CD4-positive, alpha-beta T cell (primary cell): ENCODE measurements at places on chromosomes 5 and 9. TPM values are rescaled to one million over a fixed set of nuclear protein-coding genes. Genes with fewer than 3 reads are reported as not detected.

The SLC1A1 gene
- 0.14 TPM for total RNA-seq

The RASEF gene
- not detected for total RNA-seq

The DIRAS2 gene
- total RNA-seq: not detected

The ATP6V0E1 gene
- total RNA-seq: 31.9 TPM

The OR1J2 gene
- not detected for total RNA-seq

The MPDZ gene
- total RNA-seq: not detected

The ABO gene
- total RNA-seq: 0.31 TPM

The ADGRD2 gene
- not detected for total RNA-seq

The MEIKIN gene
- not detected for total RNA-seq

The LAMC3 gene
- total RNA-seq: 0.66 TPM
